Vein endothelial cell (primary cell): ENCODE measurements at places on chromosomes 7 and 10. TPM values are rescaled to one million over a fixed set of nuclear protein-coding genes. Genes with fewer than 3 reads are reported as not detected.

Gene MICU1
- total RNA-seq = 38.9 and 44.0 TPM in 2 replicates

Gene SPDYE1
- total RNA-seq = not detected in 2 replicates

Gene KMT2C
- 41.2 and 44.4 TPM in 2 replicates for total RNA-seq

Gene C1QL3
- 0.48 TPM in 1 of 2 replicates, not detected in the other for total RNA-seq

Gene NXPH1
- total RNA-seq = not detected in 2 replicates

Gene ZNF736
- 6.9 and 10.4 TPM in 2 replicates for total RNA-seq

Gene VIPR2
- total RNA-seq = not detected in 2 replicates

Gene CDHR1
- total RNA-seq = 0.10 TPM in 1 of 2 replicates, not detected in the other

Gene ADRB1
- 3.0 and 12.4 TPM in 2 replicates for total RNA-seq

Gene PRLHR
- not detected in 2 replicates for total RNA-seq

Gene ANKRD2
- 0.65 and 1.1 TPM in 2 replicates for total RNA-seq

Gene ST7
- total RNA-seq = 26.4 and 27.4 TPM in 2 replicates

Gene MYPN
- total RNA-seq = under 0.01 and 0.29 TPM in 2 replicates

Gene ZNF804B
- total RNA-seq = not detected in 2 replicates

Gene C10orf53
- total RNA-seq = not detected in 2 replicates

Gene GPR15LG
- not detected in 2 replicates for total RNA-seq

Gene GTF2I
- total RNA-seq = 141 and 151 TPM in 2 replicates

Gene OR6V1
- not detected in 2 replicates for total RNA-seq

Gene FOXI2
- total RNA-seq = not detected in 2 replicates

Gene CC2D2B
- total RNA-seq = 0.86 and 1.3 TPM in 2 replicates

Gene HABP2
- total RNA-seq = under 0.01 TPM in 1 of 2 replicates, not detected in the other

Gene GSTK1
- 73.5 and 81.7 TPM in 2 replicates for total RNA-seq

Gene CCAR1
- total RNA-seq = 53.2 and 70.9 TPM in 2 replicates

Gene CCDC172
- total RNA-seq = not detected in 2 replicates

Gene FAM25A
- total RNA-seq = not detected in 2 replicates

Gene TET1
- 0.96 and 1.3 TPM in 2 replicates for total RNA-seq

Gene TAS2R3
- 0.98 and 1.2 TPM in 2 replicates for total RNA-seq

Gene PTPN20
- total RNA-seq = 0.19 and 0.33 TPM in 2 replicates

Gene OR13A1
- not detected in 2 replicates for total RNA-seq

Gene SORCS3
- total RNA-seq = under 0.01 TPM in 2 replicates
